Stimulated activated CD8-positive, alpha-beta memory T cell treated with anti-CD3 and anti-CD28 coated beads, Interleukin-7, amount 100 ng/mL, for 48 hours (primary cell): ENCODE measurements at places on chromosomes 2 and 18.

DNA sequence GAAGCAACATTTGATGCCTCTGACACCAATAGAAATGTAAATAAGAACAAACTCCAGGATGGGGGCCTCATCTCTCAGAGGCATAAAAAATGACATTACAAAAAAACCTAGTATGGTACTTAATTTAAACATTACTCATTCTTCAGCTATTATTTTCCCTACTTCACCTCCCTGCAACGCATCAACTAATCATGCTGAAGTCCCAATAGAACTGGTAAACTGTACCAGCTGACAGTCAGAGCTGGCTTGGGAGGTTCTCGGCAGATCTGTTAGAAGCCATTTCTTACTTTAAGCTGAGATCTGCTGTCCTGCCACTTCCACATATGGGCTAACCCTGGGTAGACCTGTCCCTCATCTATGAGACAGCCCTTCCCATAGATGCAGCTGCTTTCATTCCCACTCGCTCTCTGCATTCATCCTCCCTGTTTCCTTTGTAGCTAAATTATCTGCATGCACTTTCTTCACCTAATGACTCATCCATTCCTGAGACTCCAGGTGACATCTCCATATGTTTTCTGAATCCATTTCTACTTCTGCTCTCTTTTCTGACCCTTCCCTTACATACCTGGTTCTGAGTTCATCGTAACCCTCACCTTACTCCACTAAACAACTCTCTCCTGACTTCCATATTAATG is 108.1 kb downstream of the AOX1 start:
- DNase-seq: no peak

DNA sequence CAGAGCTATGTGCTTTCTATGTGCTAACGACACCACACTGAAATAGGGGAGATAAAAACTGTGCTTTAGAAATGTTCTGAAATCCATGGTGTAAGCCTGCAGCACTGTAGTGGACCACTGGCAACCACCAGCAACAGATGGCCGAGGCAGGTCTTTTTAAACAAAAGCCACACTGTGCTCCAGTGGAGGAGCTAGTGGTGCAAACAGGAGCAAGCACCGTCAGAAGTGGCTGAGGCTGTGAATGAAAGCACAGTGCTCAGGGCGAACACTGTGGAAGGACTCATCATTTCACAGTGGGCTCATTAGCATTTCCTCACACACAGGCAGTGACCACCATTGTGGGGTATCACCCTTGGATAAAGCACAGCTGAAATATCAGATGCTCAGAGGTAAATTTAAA is 22.9 kb upstream of the MTX2 start:
- DNase-seq: no peak

DNA sequence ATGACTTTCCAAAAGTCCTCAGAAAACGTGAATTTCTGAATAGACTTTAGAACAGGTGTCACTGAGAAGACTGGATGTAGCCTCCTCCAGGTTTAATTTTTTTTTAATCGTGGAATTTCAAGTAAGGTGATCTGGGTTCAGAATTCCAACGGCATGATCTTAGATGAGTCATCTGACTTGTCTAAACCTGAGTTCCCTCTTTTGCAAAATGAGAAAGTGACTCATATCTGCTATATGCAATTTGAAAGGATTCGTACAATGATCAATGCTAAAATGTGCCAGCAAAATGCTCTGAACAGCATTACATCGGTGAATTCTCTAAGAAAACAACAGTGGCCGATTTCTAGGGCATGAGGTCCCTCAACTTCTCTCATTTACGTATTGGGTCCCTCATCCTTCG is 69.1 kb upstream of the ZNF516 start:
- DNase-seq: no peak

DNA sequence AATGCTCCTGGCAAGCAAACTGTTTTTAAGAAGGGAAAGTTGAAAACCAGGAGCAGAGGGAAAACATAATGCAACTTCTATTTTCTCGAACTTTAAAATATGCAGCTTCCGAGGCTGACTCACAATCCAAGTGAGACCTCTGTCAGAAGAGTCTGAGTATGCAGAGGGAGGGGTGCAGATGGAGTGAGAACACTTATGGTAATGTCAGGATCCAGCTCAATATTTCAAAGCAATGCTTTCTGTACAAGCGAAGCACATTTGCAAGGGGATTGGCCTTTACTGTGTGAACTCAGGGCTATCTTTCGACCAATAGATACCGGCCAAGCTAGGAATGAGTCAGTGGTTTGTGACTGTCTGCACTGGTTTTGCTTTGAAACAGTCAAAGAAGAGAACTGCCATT is 242.7 kb downstream of the CNTNAP5 start:
- no peak for DNase-seq

GRCh38 chr2:133054297-133054696 is 384.3 kb upstream of the LYPD1 start:
- no peak for DNase-seq

GRCh38 chr2:240139011-240139441 is 1.4 kb downstream of the OTOS start:
- DNase-seq: no peak

GRCh38 chr2:32474381-32474780 is 117.6 kb downstream of the BIRC6 start:
- no peak for DNase-seq

GRCh38 chr2:174571669-174572323 is 25.8 kb downstream of the WIPF1 start:
- DNase-seq: no peak

DNA sequence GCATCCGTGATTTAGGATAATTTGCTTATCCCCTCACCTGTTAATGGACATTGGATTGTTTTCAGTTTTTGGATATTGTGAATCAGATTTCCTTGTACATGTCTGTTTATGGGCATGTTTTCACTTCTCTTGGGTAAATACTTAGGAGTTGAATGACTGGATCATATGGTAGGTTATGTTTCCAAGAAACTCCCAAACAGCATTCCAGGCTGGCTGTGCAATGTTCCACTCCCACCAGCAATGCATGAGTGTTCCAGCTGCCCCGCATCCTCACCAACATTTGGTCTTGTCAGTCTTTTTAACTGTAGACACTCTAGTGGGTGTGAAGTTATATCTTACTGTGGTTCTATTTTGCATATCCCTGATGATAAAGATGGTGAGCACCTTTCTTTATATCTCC is 8.9 kb upstream of the LRRFIP1 start:
- DNase-seq: no peak

GRCh38 chr2:203774760-203775159 is 68.3 kb downstream of the CD28 start:
- DNase-seq: no peak

DNA sequence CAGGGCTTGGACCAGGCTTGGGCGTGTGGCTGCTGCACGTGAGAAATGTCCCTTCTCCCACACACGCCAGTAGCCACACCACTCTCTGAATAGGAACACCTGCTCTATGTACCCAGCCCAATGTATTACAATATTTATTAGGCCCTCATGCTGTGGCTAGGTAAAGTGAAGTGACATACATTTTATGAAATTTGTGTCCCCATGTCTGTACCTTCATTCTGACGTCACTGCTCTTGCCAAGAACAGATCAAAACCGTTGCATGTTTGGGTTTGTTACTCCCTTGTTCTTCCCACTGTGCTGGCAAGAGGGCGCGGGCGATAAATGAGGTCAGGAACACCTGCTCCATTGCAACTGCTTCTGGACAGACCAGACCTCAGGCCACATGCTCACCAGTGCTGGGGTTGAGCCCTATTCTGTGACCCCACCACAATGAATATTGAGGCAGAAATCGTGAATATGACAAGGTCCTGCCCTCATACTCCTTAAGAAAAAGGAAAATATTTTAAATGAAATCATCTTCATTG is 436.4 kb upstream of the SALL3 start:
- no peak for DNase-seq

GRCh38 chr2:239832490-239833268 is 192.5 kb downstream of the NDUFA10 start:
- no peak for DNase-seq
